ENCODE measurements at places on chromosomes 7 and 10.
A peak's percentile ranks its signal among the peaks of the same experiment; 100 is the strongest.

DNA sequence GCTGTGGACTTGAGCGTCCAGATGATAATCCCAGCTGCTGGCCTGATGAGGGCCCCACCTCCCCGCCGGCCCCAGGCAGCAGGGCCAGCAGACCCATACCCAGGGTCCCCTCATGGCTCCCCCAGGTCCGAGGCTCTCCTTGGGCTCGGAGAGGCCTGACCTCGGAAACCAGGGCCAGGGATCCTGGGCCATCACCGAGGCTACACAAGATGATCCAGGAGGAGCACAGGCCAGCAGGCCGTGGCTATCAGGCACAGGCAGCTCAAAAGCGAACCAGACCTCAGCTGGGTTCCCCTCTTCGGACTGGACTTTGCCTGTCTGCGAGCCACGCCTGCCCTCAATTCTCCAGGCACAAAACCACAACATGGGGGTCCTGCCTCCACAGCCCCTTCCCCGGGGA is 17.4 kb downstream of the PDGFA start:
- DNase-seq, result no peak

DNA sequence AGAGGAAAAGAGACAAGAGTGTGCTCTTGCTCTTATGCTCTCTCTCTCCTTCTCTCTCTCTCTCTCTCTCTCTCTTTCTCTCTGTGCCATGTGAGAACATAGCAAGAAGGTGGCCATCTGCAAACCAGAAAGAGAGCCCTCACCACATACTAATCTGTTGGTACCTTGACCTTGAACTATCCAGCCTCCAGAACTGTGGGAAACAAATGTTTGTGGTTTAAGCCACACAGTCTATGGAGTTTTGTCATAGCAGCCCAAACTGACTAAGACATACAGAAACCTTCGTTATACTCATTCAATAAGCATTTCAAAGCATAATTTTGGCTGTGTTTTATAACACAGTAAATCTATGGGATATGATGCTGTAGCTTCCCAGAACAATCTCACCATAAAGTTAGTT is 56.4 kb upstream of the PLPP4 start:
- no peak for DNase-seq

GRCh38 chr10:104139221-104139620 is 17.2 kb downstream of the SFR1 start:
- DNase-seq, result no peak

DNA sequence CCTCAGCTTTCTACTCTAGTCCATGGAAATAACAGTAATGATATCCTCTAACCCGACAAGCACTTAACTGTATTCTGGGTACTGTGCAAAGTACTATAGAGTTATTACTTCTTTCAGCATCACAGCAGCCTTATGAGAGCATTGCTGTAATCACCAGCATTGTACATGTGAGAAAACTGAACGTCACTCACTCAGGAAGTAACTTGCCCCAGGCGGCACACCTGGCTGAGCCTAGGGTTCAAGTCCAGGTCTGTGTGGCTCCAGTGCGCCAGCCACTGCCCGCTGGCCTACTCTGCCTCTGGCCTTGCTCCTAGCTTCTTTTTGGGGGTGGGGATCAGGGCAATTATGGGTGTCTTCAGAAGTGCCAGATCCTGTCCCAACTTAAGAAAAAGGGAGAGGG is 50.5 kb downstream of the ZMIZ1 start:
- DNase-seq, result no peak

DNA sequence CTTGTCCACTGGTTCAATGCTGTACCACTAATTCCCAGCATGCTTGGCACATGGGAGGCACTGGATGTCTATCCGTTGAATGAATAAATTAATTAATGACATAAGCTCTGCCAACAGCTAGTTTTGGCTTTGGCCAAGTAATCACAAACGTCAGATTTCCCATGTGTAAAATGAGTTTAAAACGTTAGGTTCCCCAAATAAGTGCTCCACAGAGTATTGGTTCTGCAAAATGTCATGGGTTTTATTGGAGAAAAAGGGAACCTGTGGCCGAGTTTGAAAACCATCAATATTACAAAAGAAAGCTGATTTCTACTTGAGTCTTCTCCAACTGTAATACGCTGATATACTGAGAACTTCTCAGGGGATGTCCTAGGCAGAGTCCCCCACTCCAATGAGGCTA is 23.2 kb downstream of the ELMO1 start:
- no peak for DNase-seq

DNA sequence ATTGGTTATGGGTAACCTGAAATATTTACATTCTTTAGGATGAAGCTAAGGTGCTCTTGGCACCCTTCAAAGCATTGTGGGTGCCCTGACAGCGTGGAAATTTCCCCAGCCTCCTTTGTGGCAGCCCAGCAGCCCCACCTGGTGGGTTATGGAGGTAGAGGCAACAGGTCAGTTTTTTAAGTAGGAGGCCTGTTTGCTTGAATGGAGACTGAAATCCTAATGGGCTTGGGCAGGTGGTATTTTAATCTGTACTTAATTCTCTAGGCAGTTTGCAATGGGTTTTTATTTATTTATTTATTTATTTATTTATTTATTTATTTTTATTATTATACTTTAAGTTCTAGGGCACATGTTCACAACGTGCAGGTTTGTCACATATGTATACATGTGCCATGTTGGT is 139.4 kb downstream of the EPC1 start:
- DNase-seq, result peak; percentile 29

DNA sequence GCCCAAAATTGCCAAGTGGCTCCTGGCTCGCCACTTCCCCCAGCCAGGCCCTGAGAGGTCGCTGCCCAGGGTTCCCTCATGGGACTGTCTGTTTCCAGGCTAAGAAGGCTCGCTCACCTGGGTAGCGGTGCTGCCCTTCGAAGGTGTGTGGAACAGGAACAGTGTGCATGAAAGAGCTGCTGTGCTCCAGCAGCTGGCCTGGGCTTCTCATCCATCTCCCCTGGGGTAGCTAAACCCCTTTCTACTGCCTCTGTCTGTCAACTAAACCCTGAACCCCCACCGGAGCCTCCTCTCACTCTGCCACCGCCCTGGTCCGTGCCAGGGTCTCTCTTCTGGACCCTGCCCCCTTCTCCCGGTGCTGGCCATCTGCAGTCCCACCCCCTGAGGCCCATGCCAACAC is 152.9 kb downstream of the EBF3 start:
- DNase-seq, result no peak

DNA sequence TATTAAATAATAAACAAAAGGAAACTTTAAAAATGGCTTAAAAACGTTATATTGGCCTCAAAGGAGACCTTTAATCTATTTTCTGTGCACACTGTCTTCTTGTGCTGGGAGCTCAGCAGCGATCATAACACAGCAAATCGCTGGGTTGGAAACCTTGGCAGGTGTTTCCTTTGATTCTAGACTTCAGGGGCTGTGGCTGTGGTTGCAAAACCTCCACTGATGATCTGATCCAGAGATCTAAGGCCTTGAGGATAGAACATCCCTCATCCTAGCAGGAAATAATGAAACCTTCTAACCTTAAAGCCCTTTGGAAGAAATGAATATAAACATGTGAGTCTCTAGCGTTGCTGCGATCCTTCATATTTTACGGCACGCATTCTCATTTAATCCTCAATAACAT is 29.8 kb downstream of the CDHR3 start:
- no peak for DNase-seq

GRCh38 chr10:103752680-103753248 is 102.6 kb downstream of the SH3PXD2A start:
- DNase-seq, result no peak

DNA sequence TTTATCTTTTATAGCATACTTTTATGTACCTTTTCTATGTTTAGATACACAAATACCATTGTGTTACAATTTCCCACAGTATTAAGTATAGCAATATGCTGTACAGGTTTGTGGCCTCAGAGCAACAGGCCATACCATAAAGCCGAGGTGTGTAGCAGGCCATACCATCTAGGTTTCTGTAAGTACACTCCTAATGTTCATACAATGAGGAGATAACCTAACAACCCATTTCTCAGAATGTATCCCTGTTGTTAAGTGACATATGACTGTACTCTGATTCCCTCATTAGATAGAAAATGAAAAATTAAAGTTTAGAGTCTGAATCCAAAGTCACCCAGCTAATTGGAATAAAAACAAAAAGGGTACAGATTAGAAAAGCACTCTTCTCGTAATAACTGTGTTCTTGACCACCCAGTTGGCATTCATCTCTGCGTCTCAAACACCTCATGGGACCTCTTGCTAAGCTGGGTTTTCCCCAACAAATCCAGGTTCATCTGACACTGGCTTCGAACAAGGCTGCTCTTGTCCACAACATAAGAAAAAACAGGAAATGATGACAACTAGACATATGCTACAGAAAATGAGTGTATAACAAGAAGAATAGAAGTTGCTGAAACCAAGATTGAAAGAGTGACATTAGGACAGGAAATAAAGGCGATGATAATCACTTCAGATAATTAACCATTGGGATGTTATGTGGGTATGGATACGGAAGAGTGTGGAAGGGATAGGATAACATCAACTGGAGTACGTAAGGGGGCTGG is 1.4 kb downstream of the NDUFB8 start:
- peak; percentile 31 for DNase-seq

- no peak for DNase-seq
These were observed 904 bp upstream of the CCDC7 start for GRCh38 chr10:32445036-32445435.

GRCh38 chr7:70392877-70393435 is 739.0 kb upstream of the GALNT17 start:
- no peak for DNase-seq

GRCh38 chr10:121260377-121260776 is 337.9 kb downstream of the FGFR2 start:
- no peak for DNase-seq

DNA sequence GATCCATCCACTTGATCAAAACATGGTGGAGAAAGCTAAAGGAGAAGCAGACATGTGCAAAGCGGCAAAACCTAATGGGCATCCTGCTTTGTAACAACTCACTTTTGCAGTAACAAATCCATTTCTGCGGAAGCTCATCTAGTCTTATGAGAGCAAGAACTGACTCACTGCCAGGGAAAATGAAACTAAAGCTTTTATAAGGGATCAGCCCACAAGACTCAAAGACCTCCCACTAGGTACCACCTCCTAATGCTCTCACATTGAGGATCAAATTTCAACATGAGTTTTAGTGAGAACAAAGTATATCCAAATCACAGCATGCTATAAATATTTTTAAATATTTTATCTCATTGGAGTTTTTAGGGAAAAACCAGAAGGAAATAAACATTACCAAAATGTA is 120.1 kb upstream of the GNAI1 start:
- DNase-seq, result no peak

DNA sequence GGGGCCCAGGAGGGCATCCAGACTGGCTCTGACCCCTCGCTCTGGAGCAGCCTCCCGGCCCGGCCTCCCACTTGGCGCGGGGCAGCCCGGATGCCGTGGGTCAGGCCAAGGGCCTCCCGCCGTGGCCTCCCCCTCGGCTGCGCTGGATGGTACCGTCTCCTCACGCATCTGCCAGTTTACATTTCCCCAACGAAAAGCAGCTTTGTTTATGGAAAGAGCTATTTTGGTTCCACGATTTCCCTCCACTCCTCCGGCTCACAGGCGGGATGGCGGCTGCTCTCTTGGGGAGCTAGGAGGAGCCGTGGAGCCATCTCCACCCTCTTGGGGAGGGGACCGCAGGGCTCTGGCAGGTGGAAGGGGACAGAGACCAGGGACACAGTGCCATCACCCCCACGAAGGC is 93.2 kb upstream of the MYL10 start:
- no peak for DNase-seq

DNA sequence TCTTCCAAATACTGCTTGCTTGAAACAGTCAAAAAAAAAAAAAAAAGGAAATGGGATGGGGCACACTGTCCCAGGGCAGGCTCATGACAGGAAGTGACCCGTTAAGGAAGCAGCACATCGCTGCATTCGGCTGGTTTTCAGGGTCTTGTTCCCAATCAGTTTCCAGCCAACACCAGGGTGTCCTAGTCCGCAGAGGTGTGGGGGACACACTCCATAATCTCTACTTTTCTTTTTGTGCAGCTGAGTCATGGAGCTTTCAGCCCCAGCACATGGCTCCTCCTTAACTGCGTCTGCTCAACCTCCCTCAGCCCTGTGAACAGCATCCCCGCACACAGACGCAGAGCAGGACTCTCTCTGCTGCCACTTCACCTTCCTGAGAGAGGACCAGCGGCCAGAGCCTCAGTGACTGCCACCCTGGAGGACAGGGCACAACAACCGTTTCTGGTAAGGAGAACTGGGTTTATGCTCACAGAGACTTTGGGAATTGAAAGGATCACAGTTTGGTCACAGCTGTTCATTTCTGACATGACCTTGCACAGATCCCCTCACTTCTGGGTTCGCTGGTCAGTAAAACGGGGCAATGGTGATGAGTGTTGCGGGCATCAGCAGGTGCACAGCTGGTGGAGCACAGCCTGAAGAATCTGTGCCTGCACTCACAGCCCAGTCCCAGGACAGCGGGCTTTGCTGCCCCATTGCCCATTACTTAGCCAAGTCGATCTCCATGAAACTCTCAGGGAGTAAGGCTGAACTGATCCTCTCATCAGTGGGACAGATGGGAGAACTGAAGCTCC is at the start of gene GIMAP5:
GIMAP5 (plus strand) TSS at position 154 of the 791 bp plus-strand sequence. CDS start 3,467 bp downstream, outside the sequence.
- DNase-seq, result no peak

GRCh38 chr10:17413876-17414275 is 40.5 kb downstream of the ST8SIA6 start:
- no peak for DNase-seq

DNA sequence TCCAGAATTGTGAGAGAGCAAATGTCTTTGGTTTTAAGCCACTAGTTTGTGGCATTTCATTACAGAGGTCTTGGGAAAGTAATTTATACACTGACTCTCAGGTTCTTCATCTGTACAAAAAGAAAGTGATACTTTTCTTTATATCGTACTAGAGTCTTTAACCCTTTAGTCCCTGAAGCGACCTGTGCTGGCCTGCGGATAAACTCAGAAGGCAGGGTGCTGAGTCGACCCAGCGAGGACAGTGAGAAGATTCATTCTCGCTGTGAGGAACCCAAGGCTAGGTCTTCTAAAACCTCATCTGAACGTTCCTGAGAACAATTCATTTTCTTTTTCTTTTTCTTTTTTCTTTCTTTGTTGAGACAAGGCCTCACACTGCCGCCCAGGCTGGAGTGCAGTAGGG is 514.2 kb upstream of the MGMT start:
- DNase-seq, result no peak

DNA sequence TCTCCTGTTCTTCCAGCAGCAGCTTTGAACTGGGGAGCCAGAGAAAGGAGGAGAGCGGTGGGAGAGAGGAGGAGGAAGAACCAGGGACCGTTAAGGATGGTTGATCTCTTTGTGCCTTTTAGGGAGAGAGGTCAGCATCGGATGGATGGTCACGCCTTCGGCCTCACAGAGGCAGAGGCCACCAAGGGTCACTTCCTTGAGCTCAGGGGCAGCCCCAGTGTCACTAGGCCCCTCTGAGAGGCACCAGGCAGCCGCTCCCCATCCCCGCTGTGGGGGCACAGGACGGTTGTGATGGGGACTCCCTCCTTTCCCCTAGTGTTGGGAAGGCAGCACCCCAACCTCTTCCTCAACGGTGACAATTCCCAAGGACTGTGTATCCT is 121.4 kb downstream of the DNAJB6 start:
- DNase-seq, result no peak

All from COLO829 (cell line).